Ammon's horn (tissue), 1 donor: ENCODE measurements at places on chromosomes 12 and 14.

DNA sequence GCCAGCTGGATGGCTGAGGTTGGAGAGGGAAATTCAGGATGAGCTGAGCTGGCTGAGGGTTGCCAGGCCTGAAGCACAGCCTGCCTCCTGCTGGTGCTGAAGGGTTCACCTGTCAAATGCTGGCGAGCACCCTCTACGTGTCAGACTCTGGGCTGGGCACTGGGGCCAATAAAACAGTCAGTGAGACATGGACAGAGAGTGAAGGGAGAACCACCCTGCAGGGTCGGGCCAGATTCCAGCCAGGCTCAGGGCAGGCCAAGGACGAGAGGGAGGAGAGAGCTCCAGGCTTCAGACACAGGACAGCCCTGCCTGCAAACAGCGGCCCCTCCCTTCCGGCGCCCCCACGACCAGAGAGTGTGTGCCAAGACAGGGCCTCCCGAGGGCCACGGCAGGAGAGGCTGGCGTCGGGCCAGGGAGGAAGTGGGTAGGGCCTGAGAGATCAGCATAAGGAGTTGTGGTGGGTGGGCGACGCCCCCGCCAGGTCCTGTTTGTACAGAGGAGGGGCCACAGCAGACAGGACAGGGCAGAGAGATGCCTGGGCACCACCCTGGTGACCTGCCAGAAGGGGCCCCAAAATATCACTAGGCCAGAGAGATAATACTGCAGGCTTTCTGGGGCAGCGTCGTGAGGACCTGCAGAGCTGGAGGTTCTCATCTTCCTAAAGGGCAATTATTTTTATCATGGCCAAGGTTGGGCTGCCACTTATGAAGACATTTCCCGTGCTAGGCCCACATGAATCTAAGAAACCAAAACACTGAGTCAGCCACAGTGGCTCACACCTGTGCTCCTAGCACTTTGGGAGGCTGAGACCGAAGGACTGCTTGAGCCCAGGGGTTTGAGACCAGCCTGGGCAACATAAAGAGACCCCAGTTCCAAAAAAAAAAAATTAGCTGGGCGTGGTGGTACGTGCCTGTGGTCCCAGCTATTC, 73.1 kb upstream of the GPR68 start:
- no peak for DNase-seq

GRCh38 chr12:93126069-93126474, 197.0 kb upstream of the EEA1 start:
- DNase-seq, result no peak

DNA sequence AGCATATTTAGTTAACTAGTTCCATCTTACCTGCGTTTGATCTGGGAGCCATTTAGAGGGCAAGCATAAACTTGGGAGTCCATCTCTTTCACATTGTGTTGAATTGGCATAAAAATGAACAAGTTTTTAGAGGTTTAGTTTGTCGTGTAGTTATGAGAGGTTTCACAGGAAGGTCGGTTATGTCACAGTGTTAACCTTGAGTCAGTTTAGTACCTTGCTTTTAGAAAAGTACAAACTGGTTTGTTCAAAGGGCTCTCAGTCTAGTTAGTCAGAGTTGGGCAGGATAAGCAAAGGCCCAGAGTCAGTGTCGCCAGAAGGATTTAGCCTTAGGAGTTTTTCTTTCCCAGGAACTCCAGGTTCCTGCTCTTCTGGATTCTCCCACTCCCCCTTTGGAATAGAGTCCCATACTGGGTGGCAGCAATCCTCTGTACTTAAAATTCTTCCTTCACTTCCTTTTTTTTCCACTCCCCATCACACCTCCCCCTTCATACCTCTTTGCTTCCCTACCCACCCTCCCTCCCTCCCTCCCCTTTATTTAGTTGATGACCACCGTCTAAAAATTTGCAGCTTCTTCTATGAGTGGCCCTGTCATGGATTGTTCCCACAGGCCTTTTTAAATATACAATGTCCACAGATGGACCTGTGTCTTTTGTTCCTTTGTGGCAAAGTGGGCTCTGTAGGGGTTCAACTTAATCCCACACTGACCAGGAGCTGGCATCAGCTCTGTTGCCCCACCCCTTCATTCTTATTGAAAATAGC, 12.1 kb downstream of the PCBP2 start:
- no peak for DNase-seq

GRCh38 chr12:22686193-22686592, 61.2 kb downstream of the ETNK1 start:
- no peak for DNase-seq

DNA sequence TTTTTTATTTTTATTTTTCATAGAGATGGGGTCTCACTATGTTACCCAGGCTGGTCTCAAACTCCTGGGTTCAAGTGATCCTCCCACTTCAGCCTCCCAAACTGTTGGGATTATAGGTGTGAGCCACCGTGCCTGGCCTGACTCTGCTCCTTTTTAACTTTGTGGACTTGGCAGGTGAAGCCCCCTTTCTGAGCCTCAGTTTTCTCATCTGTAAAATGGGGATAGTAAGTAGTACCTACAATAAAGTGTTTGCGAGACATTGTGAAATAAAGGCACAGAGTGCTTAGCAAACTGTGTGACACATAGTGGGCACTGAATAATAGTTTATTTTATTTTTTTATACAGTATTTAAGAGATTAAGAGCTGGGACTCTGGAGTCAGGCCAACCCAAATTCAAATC, 21.1 kb upstream of the MED13L start:
- DNase-seq, result no peak

DNA sequence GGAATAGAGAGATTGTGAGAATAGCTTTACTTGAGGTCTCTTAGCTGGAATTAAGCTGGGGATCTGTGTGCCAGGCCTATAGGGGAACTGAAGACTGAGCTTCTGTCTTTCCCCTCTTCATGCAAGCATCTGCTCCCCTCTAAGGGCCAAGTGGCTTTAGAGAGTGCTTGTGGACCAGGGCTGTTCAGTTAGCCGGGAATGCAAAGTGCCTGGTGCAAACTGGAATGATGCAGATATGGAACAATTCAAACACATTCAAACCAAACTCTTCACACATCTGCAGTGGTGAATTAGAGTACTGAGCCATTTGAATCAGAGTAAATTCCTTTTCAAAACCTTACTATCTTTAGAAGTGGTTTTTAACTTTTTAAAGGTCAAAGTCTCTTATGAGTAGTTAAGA, 99.0 kb downstream of the LIN7A start:
- no peak for DNase-seq

DNA sequence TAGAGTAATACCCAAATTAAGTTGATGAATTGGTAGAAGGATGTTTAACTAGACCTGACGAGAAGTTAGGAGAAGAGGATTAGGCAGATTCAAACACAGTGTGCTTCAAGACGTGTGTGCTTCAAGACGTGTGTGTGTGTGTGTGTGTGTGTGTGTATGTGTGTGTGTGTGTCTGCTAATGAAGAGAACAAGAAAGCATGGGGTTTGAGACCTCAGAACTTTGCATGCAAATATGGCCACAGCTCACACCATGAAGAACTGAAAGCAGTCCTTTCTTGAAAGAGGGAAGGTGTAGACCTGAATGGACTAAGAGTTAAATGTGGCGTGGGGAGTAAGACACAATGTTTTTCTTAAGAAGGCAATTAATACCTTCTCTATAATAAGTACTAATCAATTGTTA, 32.5 kb upstream of the SSPN start:
- no peak for DNase-seq

- no peak for DNase-seq
Measured at GRCh38 chr14:26328791-26329190, 269.0 kb downstream of the NOVA1 start.

DNA sequence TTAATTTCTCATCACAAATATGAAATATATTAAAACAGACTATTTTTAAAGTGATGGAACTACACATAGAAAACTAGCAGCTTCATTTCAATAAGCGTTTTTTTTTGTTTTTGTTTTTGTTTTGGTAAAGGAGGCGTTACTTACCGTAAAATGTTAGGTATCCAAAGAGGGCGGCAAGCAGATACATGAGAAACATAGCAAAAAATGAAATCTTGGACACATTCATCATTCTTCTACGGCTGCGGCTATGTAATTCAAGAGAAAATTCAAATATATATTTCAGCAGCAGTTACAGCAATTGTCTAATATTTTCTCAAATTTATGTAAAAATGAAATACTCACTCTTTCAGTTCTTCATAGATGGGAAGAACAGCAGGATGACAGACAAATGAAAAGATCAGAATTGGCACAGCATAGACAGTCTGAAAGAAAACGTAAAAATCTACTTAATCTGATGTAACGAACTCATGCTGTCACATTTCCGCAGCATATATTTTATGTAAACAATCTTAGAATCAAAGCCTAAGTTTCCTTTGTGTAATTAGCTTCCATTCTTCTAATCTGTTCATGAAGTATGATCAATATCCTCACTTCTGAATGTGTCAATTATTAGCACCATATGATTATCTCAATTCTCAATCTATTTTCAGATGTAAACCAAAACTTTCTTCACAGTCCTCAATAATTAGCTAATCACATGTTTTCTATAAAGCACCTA, 8.8 kb downstream of the SLC38A2 start:
- no peak for DNase-seq

DNA sequence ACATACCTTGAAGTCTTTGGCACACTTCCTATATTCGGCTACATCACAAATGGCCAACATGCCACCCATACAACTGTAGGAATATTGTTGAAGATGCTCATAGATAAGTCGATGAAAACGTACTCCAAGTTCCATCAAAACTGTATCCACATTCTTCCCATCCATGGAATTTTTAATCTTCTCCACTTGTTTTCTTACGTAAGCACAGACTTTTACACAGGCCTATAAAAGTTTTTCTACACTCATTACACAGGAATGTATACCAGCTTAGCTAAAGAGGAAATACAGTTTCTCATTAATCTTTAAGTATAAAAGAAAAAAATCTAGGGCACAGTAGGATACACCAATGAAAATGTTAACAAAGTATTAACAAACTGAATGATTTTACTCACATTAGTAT, 59.1 kb downstream of the EXOC5 start:
- DNase-seq, result no peak

DNA sequence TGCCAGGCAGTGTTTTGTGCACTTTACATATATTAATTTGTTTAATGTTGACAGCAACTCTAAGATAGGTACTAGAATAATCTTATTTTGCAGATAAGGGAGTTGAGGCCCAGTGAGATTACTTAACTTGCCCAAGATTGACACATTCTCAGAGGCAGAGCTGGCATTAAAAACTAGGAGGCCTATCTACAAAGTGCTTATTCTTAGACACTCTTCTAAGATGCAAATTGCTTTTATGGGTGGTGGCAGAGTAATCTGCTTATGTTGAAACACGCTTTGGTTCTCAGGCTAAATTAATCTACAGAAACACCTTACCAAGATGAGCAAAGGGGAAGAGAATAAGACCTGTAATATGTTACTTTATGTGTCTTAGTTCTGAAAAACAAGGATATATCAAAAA, 7.2 kb downstream of the MGP start:
- no peak for DNase-seq

- DNase-seq, result no peak
Measured at GRCh38 chr14:34951286-34951685, 31.5 kb upstream of the SRP54 start.

GRCh38 chr12:117921929-117922777, 46.6 kb downstream of the KSR2 start:
- DNase-seq, result no peak

DNA sequence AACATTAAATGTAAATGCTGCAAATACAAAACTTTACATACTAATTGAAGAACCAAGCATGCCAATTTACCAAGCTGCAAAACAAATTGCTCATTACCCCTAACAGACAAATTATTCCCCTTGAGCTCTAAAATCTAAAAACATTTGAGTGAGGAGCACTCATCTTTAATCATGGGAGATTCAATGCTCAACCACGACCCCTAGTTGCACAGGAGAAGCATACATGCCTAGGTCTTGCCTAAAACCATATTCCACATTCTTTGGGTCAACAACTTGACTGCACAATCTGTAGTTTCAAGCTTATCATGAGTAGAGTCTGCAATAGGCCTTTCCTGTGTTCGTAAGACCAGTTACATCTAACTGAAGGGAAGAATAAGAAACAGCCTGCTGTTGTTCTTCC, 69.7 kb downstream of the MGAT4C start:
- DNase-seq, result no peak

DNA sequence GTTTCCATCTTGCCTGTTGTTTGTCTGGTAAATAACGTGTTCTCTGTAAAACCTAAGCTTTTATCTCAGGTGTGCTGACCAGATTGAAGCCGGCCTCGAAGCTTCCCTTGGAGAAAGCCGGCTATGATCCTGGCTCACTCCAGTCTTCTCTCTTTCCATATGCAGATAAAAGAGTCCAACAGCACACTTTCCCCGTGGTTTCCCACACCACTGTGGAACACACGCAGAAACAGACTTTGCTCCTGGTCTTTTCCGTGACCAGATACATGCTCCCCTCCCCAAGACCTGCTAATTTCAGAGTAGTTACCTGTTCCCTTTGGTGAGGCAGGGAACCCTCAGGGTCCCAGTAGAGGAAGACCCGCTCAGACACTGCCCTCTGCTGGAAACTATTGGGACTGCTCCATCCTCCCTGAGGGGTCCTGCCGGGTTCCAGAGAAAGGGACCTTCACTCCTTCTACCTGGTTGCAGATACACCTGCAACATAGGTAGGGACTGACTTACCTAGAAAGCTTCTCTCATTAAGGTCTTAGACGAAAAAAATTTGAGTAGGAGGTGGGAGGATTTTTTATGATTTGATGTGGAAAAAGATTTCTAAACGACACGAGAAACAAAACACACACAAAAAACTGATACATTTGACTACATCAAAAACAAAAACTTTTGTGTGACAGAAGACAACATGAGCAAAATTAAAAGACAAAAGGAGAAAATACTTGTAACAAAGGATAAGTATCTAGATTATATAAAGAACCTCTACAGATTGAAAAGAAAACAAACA, 415.4 kb upstream of the CCDC196 start:
- peak; percentile 19 for DNase-seq

DNA sequence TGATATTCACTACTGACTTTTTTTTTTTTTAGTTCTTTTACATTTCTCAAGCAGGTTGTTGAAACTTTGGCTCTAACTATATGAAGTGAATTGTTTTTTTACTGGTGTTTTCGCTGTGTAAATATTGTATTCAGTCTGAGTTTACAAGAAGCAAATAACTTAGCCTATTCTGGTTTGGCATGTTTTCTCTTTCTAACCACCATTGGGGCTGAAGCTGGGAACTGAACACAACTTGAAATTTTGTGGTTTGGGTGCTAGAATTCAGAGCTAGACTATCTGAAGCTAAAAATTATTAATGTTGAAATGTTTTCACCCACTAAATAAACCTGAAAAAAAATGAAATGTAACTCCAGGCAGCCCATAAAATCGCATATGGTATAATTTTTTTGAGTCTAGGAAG, 37.2 kb downstream of the RAD51B start:
- no peak for DNase-seq

DNA sequence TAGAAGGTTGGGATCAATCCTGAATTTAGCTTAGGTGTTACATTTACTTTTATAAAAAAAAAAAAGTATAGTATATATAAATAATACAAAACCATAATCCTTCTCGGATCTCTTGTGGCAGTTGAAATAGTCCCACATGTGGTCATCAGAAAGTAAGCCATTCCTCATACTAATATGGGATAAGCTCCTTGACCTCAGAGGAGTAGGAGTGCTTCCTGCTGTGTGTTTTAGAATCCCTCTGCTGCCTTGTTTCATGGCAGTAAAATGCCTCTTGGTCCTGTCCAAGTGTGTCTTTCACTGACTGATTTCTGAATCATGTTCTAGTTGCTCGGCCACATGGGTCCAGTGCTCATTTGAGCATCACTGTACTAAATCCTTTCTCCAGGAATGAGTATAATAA, 117.0 kb downstream of the NTN4 start:
- DNase-seq, result no peak

- DNase-seq, result no peak
Measured at GRCh38 chr12:3420693-3421092, 70.3 kb upstream of the PRMT8 start.

GRCh38 chr12:89348894-89349699, 3.2 kb downstream of the DUSP6 start:
- no peak for DNase-seq
